ENCODE measurements at places on chromosomes 12 and 14.

GRCh38 chr12:120235369-120236323 lies 29.9 kb downstream of the PXN start:
- no peak for DNase-seq

DNA sequence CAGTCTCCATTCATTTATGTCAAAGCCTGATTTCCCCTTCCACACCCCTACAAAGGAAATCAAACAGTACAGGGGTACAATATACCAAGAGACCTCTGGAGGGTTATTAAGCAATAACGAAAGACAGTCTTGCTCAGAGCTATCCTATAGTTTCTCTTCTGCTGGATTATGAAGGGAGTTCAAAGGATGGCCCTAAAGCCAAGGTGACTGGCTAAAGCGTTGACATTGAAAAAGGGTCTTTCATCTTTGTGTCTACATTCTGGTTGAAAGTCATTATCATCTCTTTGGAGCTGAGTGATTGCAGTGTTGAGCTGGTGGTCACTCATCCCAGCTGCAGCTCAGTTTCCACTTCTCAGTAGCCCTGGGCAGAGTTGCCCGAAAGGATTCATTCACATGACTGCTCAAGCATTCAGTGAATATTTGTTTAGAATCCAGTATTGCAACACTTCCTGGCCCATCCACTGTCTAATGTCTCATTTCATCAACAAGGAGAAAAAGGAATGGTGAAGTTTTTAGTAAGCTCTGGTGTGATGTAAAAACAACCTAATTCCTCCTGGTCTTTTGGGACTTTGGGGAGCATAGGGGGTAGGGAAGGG lies 19.2 kb upstream of the TBX5 start:
- DNase-seq, result no peak

DNA sequence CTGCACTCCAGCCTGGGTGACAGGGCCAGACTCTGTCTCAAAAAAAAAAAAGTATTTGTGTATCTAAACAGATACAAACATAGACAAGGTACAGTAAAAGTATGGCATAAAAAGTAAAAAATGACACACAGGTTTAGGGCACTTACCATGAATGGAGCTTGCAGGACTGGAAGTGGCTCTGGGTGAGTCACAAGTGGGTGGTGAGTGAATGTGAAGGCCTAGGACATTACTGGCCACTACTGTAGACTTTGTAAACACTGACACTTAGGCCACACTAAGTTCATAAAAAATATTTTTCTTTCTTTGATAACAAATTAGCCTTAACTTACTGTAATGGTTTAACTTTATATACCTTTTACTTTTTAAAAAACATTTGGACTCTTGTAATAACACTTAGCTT lies 38.0 kb upstream of the EIF5 start:
- no peak for DNase-seq

GRCh38 chr12:32418903-32419519 lies 19.7 kb downstream of the FGD4 start:
- peak; percentile 6 for DNase-seq

- no peak for DNase-seq
Observed at GRCh38 chr12:86735851-86736250, 479.7 kb upstream of the MGAT4C start.

GRCh38 chr12:34397591-34398365 lies 375.5 kb downstream of the ALG10 start:
- no peak for DNase-seq

DNA sequence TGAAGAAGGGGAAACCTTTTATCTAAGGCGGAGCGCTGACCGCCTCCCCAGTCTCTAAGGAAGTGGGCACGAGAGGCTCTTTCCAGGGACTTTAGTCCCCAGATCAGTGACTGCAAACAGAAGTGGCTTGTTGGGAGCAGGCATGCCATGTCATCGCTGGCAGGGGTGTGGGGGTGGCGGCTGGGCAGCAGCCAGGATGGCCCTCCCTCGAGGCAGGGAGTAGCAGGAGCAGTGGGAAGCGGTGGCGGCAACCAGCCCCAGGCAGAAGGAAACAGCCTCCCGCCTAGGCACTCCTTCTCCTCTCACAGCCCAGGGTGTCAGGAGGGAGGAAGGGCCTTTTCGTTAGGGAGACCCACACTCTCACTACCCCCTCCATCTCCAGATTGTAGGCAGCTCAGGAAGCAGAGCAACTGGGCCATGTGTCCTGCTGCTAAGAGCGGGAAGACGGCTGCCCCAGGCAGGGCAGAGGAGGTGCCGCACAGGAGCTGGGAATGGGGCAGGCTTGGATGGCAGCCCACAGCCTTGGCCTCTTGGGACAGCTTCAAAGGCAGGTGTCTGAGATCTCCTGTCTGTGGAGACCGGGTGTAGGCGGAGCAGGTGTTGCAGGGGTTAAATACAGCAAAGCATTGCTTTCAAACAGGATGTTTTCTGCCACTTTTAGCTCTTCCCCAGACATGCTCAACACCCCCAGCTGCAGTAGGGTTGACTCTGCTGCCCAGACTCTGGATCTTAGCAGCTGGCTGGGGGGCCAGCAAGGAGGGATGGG lies 21.8 kb downstream of the VDR start:
- peak; percentile 33 for DNase-seq

DNA sequence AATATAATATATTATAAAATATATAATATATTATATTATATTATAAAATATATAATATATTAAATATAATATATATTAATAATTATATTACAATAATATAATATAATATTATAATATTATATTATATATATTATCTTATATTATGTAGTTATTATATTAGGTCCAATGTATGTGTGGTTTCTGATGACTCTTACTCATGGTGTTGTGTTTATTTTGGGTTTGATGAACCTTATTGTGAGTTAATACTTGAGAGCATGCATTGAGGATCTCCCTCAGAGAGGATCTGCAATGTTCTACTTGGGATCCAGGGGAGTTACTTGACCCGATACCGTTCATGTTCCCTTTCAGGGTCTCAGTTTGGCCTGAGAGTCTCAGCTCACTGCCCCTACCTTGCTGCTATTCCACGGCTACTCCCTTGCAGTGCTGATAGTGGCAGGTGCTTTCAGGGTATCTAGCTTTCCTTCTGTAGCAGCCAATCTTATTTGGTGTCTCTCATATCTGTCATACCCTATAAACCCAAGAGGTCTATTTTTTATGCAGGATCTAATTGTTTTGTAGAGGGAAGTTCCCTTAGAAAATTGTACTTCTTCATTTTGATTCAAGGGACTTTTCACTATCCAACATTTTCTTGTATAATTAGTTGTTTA lies 89.1 kb upstream of the ZDHHC17 start:
- DNase-seq, result no peak

Measured in NCI-H2081 (cell line).